ENCODE measurements at places on chromosomes 16 and 17.
A peak's percentile ranks its signal among the peaks of the same experiment; 100 is the strongest.

- no peak for DNase-seq
Observed at GRCh38 chr17:56641894-56642293, 48.4 kb downstream of the NOG start.

DNA sequence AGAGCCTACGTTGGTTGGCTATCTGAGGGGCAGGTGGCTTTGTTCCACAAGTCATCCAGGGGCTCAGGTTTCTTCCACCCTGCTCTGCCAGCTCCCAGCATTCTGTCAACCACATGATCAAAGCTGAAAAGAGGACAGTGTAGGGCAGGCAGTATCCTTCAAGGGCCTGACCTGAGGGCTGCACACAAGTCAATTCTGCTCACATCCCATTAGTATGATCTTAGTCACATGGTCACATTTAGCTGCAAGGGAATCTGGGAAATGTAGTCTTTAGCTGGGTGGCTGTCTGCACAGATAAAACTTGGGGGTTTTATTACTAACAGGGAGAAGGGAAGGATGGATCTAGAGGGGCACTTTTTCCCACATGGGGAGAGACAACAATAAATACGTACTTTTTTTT lies 97.3 kb downstream of the SALL1 start:
- no peak for DNase-seq

DNA sequence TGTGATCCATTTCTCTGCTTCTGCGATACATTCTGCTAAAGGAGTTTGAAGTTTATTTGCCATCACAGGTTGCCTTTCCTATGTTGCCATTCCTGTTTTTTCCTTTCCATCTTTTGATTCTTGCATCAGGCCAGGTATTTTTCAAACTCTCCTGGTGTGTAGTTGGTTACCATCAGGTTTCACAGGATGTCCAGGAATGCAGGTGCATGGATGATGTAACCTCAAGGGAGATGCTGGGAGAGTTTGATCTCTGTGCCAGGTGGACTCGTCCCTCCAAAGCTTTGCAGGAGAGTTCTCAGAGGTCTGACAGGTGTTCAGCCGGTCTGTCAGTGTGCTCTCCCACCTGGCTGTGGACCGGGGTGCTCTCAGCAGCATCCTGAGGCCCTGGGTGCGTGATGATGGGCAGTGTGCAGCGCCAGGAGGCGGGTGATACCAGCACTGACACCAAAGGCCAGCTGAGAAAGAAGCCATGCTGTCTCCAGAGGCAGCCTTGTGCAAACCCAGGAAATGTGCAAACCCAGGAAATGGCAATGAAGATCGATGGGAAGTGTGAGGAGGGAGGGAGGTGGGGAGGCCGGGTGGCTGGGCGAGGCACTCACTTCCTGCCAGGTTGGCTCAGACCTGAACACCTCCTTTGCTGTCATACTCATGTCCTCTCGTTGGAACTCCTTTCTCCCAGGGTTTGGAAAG lies 1.7 kb downstream of the ATP2C2 start:
- DNase-seq, result no peak

DNA sequence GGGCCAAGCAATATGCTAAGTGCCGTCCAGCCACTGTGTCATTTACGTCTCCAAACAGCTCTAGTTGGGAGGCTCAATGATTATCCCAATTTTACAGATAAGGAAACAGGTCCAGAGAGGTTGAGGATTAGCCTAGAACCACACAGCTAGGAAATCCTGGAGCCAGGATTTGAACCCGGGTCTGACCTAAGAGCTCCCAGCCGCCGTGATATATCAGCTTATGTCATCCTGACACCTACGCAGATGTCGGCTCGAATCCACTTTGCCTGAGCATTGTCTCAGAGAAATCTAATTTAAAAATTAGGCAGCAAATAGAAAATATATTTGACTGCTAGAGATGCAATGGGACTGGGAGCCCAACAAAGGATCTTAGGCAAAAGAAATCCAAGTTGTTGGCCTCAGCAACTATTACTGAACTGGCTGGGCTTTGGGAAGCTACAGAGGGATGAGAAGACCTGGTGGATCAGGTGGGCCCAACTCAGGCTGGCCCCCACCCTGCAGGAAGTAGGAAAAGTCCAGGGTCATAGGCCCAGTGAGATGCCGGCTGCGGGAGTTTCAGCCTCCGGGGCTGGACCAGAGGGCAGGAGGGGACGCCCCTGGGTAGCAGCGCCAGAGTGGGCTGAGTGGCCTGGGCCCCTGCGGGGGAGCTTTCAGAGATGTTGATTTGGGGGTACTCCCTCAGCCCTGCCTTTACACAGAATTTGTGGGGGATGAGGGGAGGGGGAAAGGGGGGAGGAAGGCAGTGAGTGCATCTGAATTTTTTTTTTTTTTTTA lies 35.1 kb upstream of the IL21R start:
- DNase-seq, result no peak

- peak; percentile 98 for DNase-seq
Observed at GRCh38 chr16:88569985-88570690, at the start of gene ZC3H18. TSS of gene ZC3H18 (plus strand) at chr16:88570403. CDS start at chr16:88577124, 6,721 bp downstream.

GRCh38 chr16:14013145-14013570 lies 58.0 kb upstream of the MRTFB start:
- DNase-seq, result no peak

DNA sequence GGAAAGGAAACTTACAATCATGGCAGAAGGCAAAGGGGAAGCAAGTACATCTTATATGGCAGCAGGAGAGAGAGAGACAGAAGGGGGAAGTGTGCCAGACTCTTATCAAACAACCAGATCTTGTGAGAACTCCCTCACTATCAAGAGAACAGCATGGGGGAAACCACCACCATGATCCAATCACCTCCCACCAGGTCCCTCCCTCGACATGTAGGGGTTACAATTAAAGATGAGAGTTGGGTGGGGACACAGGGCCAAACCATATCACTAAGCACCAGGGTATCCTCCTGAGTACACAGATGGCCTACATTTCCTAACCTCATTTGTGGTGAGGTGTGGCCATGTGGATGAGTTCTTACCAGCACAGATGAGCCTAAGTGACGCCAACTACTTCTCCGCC lies 348.6 kb upstream of the ZFHX3 start:
- no peak for DNase-seq

DNA sequence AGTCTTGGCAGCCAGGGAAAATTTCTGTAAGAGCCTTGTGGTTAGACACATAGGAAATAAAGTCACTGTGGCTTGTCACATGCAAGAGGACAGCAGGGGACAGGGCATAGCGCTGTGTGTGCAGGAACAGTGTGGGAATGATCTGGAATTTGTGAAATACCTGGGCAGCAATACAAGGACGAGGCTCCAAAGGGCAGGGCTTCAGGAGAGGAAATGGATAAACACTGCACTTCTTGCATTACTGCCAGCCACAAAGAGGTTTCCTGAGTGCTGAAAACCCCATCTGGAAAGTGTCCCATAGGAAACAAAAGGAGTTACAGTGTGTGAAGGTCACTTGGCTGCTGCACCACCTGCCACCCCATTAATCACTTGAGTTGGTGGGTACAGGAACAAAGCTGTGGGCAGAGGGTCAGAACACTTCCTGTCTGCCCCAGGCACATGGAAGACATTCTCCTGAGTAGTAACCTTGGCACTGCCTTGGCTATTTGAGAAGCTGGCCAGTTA lies 12.1 kb upstream of the HP start:
- DNase-seq, result no peak

DNA sequence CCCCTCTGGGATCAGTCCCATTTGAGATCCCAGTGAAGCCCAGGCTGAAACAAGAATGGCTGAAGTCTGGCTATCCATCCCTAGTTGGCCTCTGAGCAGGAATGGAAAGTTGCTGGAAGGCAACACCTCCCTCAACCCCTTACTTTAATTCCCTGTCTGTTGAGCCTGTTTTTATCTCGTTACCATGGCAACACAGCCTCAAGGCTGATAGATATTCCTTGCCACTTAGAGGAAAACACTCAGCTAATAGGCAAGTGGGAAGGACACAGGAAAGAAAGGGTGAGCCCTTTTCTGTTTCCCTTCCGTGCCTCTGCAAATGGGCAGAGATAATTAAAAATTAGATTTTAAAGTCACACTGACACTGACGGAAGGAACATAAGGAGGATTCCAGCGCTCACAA lies 75.5 kb upstream of the CLEC3A start:
- no peak for DNase-seq

DNA sequence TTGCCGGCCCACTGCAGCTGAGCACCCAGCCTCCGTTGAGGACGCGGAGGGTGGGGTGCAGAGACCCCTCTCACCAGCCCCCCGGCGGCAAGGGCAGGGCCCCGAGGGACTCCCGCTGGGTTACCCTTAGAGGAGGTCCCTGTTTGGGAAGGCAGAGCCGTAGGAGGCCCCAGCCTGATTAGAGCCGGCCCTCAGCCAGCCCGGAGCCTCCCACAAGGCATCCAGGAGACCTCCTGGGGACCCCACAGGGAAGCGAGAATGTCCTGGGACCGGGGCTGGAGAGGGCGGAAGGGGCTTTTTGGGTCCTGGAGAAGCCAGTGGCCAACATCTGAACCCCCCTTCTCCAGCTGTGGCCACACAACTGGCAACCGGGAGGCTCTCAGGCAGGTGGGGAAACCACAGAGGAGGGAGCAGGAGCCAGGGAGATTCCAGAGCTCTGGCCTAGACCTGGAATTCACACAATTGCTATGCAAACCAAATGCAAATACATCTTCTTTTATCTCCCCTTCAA lies 21.7 kb upstream of the SP6 start:
- no peak for DNase-seq

DNA sequence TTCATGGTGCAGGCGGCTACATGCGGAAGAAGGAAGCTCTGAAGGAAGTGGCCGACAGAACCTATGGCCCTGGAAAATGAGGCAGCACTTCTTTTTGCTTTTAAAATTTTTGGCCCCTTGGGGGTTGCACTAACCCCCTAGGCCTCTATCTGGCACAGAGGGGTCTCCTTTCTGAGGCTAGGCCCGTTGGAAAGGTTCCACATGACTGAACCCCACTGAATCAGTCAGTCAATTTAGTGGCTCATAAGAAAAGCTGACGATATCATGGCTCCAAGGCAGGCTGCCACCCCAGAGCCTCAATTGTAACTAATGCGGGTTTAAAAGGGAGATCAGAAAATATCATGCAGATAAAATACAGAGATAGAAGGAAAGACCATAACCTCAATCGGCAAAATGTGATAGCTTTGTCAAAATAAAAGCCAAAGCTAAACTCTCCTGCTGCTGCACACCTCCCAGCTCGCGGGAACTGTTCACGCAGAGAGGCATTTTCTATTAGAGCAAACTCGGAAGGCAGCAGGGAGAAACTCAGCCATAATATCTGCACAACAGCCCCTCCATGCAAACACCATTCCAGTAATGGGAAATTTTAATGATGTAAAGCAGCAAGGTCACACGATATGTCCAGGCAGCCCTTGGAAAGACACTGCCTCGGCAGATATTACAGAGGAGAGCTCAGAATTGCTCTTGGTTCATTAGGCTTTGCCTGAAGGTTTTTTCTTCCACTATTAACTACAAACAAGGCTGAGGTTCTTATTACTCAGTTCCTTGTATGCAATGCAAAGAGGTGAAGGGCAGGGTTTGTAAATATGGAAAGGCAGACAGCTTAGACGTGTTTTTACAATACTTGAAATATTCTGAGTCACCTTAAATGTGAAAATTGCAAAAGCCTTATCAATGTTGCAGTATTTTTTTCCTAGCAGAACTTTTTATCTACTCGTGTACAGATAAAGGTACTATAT lies 200.4 kb upstream of the PMFBP1 start:
- DNase-seq, result no peak

- DNase-seq, result no peak
Observed at GRCh38 chr16:49531931-49532840, 158.6 kb downstream of the C16orf78 start.

DNA sequence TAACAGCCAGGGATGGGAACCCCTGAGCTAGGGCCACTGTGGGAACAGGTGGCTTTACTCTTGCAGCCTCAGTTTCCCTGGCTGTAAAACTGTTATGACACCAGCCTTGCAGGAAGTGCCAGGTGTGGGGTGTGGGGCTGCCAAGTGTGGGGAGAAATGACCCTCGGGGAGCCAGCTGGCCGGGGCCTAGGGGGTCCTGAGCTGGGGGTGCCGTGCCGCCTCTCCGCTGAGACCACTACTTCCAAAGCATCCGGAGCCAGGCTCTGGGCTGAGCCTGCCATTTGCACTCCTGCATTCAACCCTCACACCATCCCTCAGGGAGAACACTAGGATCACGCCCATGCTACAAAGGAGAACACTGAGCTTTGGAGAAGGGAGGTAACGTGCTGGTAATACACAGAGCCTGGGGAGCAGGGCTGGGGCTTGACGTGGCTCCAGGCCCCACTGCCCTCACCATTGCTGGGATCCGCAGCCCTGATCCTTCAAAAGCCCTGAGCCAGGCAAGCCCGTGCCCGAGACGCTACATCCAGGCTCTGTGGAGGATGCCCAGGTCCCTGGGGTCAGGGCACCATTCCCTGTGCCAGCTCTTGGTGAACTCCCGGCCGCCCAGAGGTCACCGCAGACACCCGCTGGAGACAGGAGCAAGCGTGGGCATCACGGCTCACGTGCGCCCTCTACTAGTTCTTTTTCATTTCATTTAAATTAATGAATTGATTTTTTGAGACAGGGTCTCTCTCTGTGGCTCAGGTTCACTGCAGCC lies 28.8 kb upstream of the GINS2 start:
- DNase-seq, result peak; percentile 6

DNA sequence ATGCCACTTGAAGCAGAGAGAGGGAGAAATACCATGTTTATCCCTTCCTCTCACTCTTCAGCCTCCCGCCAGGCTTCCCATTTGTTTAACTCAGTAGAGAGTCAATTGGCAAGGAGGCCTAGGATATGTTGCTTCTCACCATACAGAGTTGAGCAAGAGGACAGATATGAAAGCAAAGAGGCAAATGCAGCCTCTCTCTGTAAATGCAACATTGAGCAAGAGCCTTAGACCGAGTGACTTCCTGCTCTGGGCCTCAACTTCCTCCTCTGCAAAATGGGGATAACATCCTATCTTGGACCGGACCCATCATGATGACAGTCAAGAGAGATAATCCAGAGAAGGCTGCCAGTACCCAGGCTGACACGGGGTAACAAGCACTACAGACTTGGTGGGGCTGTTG lies 36.8 kb downstream of the SOCS1 start:
- DNase-seq, result no peak

Data from activated naive CD4-positive, alpha-beta T cell (primary cell).